Astrocyte of the cerebellum (primary cell): ENCODE measurements at places on chromosomes 11 and 22.
A peak's percentile ranks its signal among the peaks of the same experiment; 100 is the strongest.

GRCh38 chr11:72042064-72042745 is 38.1 kb downstream of the NUMA1 start:
- DNase-seq = no peak

- DNase-seq = peak; percentile 91
Measured at GRCh38 chr22:37674951-37675929, at the start of gene LGALS1. TSS of gene LGALS1 (plus strand) at chr22:37675636. CDS start at chr22:37675703, 67 bp downstream.

DNA sequence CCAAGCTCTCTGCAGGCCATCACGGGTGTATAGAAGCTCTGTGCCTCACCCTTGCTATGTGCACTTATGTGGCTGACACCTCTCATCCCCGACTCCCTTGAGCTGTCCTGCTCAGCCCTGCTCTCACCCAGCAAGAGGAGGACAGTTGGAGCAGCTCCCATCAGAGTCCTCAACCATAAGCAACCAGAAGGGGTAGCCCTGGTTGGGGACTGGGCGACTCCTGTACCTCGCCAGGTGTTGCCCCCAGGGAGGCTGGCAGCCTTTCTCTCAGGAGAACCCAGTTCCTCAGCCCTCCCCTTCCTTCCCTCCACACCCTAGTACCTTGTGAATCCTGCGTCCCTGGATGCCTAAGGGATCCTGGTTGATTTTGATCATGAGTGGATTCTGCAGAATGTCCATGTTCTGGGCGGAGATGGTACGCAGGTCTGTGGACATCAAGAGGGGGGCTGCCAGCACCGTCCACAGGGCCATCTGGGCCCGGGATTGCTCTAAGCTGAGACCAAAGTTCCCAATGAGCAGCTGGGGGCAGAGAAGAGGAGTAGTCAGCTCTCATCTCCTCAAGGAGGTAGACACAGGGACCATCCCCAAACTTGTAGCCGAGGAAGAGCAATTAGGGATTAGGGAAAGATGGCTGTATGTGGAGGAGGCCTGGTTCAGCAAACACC is 8.0 kb downstream of the NAGA start:
- no peak for DNase-seq

DNA sequence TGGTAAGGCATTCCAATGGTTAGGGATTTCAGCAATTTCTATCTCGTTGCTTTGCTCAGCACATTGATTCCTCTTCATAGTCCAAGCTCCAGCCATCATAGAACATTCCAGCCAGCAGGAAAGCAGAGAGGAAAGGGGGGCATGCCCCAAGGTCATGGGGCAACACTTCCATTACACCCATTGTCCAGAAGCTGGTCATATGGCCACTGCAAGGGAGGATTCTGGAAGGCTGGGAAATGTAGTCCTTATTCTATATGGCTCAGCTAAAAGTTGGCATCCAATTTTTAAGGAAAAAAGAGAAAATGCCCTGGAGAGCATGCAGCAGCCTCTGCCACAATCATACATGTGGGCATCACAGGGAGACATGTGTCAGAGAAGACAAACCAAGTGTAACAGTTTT is 47.1 kb upstream of the RCN1 start:
- DNase-seq = no peak

GRCh38 chr22:35368386-35368785 is 12.5 kb upstream of the HMOX1 start:
- no peak for DNase-seq

DNA sequence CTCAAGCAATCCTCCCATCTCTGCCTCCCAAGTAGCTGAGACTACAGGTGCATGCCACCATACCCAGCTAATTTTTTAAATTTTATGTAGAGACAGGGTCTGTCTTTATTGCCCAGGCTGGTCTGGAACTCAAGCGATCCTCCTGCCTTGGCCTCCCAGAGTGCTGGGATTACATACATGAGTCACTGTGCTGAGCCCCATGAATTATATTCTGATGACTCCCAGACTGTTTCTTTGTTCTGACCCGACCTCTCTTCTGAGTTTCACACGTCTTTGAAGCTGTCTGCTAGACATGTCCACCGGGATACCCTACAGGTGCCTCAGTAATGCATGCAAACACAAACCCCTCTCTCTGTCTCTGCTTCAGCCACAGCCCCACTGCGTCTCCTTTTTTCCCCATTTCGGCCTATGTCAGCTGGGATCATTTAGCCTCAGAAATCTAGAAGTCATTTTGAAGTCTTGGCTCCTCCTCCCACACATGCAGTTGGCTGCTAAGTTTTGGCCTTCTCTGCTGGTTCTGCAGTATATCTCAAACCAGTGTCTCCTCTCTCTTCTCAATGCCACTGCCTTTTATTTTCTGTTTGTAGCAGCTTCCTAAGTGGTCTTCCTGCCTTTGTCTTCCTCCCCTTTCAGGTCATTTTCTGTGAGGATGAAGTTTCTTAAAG is 4.8 kb downstream of the VPS26B start:
- no peak for DNase-seq

- no peak for DNase-seq
Measured at GRCh38 chr11:103619480-103619879, 417.0 kb upstream of the DDI1 start.

GRCh38 chr11:819129-819931 is 616 bp downstream of the PNPLA2 start:
- DNase-seq = peak; percentile 44

GRCh38 chr11:73409431-73409830 is 33.2 kb downstream of the RELT start:
- DNase-seq = no peak

DNA sequence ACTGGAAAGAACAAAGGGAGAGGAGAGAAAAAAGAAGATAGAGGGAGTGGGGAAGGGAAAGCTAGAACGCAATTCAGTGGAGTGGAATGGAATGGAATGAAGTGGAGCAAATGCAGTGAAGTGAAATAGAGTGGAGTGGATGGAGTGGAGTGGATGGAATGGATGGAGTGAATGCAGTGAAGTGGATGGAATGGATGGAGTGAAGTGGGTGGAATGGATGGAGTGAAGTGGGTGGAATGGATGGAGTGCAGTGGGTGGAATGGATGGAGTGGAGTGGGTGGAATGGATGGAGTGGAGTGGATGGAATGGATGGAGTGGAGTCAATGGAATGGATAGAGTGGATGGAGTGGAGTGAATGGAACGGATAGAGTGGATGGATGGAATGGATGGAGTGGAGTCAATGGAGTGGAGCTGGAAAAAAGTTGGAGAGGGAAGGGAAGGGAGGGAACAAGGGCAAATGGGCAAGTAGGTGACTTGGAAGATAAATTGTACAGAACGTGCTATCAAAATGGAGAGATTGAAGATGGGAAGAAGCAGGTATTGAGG is 13.9 kb downstream of the IFITM10 start:
- DNase-seq = no peak

GRCh38 chr11:64492561-64492960 is 98.5 kb upstream of the SLC22A12 start:
- no peak for DNase-seq

DNA sequence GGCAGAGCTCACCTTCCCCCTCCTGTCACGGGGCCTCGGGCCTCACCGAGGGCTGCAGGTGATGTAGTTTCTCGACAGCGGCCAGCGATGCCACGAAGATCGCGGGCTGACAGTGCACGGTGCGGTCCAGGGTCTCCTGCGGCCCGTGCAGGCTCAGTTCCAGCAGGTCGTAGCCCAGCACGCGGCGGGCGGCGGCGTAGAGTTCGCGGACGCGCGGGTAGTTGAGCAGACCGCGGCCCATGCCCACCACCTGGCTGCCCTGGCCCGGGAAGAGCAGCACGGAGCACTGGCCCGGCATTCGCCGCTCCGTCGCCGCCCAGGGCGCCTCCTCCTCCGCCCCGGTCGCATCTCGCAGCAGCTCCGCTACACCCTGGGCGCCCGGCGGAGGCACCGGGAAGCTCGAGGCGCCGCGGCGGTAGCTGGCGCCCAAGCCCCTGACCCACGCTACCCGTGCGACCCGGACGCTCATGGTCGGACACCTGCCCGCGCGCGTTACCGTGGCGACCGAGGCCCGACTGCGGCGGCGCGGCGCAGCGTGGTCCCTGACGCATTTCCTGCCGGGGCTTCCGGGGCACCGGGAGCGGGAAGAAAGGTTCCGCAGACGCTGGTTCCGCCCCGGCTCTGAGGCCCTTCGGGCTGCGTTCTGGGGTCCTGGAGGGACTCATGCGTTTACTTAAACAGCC is at the start of gene MCAT:
MCAT (minus strand) TSS at position 519 of the 683 bp plus-strand sequence; CDS start at position 469, 50 bp downstream.
- peak; percentile 24 for DNase-seq

DNA sequence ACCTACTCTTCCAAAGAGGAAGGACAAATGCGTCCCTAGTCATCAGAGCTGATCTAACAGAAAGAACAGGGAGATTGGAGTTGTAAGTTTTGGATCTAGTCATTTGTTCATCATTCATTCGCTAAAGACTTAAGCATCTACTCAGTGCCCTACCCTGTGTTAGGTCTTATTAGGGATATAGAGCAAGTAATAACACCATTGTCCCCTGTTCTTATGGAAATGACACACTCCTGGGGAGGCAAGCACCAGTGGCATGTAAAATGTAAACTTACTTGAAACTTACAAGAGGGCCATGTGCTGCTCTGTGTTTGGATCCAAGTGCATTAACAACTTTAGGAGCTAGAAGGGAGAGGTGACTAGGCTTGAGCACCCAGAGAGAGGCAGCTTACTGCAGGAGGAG is 61.9 kb downstream of the P4HA3 start:
- no peak for DNase-seq

DNA sequence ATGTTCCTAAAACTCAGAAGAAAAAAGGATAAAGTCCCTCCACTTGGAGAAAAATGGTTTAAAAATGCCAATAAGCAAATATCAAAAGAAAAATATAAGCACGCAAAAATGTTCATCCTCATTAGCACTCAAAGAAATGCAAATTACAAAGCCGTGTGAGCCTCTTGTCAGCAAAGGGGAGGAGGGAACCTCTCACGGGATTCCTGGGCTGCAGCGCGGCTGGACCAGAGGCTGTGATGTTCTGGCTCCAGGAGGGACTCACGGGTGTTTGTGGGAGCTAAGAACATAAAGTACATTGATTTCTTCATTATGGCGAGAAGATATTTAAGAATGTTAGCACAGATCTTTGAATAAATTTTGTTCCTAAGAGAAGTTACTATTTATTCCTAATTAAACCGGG is 1451.2 kb downstream of the BRD1 start:
- no peak for DNase-seq

DNA sequence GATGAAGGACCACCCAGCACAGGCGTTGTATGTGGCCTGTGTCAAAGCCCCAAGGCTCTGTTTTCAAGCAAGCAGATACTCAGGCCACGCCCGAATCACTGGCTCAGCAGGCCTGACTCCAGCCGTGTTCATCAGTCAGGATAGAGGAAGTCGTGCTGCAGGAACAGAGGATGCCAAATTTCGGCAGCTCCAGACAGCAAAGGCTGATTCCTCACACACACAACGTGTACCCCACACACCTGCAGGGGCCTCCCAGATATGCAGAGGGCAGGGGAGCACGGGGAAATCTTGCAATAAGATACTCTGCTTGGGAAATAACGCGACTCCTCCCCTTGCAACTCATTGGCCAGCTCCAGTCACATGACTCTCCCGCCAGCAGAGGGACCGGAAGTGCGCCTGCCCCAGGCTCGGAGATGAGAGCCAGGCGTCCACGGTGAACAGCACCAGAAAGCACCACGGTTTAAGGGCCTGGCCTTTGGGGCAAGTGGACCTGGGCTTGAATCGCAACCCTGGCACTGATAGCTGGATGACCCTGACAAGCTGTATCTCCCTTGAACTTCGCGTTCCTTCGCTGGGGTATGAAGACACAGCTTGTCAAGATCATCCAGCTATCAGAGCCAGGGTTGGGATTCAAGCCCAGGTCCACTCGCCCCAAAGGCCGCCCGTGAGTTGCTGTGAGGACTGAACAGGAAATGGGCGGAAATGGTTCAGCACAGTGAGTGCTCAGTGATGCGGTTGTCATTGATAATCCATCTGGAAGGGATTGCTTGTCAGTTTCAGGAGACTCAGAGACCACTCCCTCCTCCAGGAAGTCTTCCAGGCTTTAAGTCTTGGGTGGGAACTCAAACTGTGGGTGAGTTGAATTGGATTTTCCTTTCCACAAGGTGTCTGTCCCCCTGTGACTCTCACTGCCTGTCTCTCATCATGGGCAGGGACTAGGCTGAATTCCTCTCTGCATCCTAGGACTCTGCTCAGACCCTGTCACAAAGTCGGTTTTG is 88.5 kb downstream of the MYEOV start:
- DNase-seq = no peak

DNA sequence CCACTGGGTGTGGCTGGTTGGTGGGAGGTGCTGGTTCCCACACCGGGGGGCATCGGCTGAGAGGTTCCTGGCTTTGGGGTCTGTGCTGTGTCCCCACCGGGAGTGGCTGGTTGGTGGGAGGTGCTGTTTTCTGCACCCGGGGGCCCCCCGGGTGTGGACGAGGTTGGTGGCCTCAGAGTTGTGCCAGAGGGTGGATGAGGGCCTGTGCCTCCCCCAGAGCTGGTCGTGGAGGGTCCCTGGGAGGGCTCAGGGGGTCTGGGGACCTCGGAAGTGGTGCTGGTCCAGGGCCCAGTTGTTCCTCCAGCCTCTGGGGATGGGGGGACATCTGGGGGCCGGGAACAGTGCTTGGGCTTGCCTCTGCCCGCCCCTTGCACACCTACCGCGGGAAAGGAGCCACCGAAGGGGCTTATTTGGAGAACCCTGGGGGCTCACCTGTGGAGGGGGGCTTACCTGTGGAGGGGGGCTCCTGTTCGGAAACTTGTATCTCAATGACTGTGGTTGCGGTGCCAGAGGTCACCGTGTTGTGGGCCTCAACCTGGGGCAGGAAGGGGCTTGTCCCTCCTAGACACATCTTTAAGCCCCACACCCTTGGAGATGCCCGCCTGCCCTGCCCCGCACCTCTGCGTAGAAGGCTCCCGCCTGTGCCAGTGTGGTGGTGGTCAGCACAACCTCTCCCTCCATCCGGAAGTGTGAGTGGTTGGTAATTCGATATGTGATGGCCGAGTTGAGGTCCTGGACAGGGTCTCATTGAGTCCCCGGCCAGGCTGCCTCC is 3.3 kb upstream of the IRF7 start:
- no peak for DNase-seq

- no peak for DNase-seq
Measured at GRCh38 chr11:115065830-115066664, 387.7 kb downstream of the NXPE2 start.

DNA sequence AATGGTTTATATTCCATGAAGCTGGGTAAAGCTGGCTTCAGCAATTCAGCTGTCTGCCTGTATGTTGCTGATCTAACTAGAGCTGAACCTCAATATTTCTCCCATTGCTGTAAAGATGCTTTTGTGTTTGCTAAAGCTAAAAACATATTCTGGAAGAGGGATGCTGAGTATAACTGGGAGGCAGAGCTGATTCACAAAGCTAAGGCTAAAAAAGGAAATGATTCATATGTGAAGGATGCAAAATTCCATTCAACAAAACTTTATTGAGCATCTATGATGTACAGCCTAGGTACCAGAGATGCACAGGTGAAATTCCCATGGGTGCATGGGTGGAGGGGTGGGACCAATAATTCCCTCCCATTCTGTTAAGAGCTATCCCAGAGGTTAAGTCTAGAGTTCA is 193.9 kb downstream of the KIF18A start:
- no peak for DNase-seq

GRCh38 chr11:122981388-122982264 is at the start of gene BSX:
TSS of gene BSX (minus strand) at chr11:122981834. CDS start at chr11:122981671, 163 bp downstream.
- peak; percentile 3 for DNase-seq

GRCh38 chr11:100769617-100770016 is 82.5 kb downstream of the ARHGAP42 start:
- no peak for DNase-seq

- DNase-seq = no peak
Measured at GRCh38 chr22:49992921-49993648, 19.5 kb downstream of the IL17REL start.

GRCh38 chr11:71065841-71066240 is 186.5 kb downstream of the SHANK2 start:
- no peak for DNase-seq
